ENCODE measurements at places on chromosomes 1 and 21. TPM values are rescaled to one million over a fixed set of nuclear protein-coding genes. Genes with fewer than 3 reads are reported as not detected.

FCRLB gene
- total RNA-seq: 0.90 TPM

TBX15 gene
- not detected for total RNA-seq

ACTN2 gene
- under 0.01 TPM for total RNA-seq

ADGRB2 gene
- total RNA-seq: 2.2 TPM

RGSL1 gene
- total RNA-seq: not detected

TMPRSS15 gene
- not detected for total RNA-seq

PLPPR4 gene
- 6.4 TPM for total RNA-seq

ST6GALNAC5 gene
- total RNA-seq: 3.4 TPM

KIF14 gene
- 10.8 TPM for total RNA-seq

TCP10L gene
- total RNA-seq: not detected

AGRN gene
- 8.1 TPM for total RNA-seq

PLD5 gene
- not detected for total RNA-seq

OR2L3 gene
- total RNA-seq: not detected

CRP gene
- not detected for total RNA-seq

LGALS8 gene
- 57.7 TPM for total RNA-seq

ARHGAP30 gene
- total RNA-seq: not detected

ENTREP3 gene
- 1.4 TPM for total RNA-seq

SMCP gene
- total RNA-seq: not detected

C1orf167 gene
- total RNA-seq: 0.28 TPM

IGSF9 gene
- not detected for total RNA-seq

C1QA gene
- total RNA-seq: not detected
